ENCODE measurements at places on chromosomes 3 and 15.

- DNase-seq: no peak
Measured at GRCh38 chr15:33045066-33045810, 149.3 kb downstream of the FMN1 start.

GRCh38 chr3:125221831-125222230 is 9.3 kb upstream of the SLC12A8 start:
- no peak for DNase-seq

- no peak for DNase-seq
Measured at GRCh38 chr15:59794229-59794886, 105.2 kb upstream of the BNIP2 start.

- no peak for DNase-seq
Measured at GRCh38 chr15:70526221-70526973, 237.0 kb downstream of the UACA start.

- no peak for DNase-seq
Measured at GRCh38 chr3:150216041-150216811, 191.9 kb upstream of the TSC22D2 start.

GRCh38 chr15:52579852-52580251 is 11.0 kb upstream of the ARPP19 start:
- DNase-seq: no peak

DNA sequence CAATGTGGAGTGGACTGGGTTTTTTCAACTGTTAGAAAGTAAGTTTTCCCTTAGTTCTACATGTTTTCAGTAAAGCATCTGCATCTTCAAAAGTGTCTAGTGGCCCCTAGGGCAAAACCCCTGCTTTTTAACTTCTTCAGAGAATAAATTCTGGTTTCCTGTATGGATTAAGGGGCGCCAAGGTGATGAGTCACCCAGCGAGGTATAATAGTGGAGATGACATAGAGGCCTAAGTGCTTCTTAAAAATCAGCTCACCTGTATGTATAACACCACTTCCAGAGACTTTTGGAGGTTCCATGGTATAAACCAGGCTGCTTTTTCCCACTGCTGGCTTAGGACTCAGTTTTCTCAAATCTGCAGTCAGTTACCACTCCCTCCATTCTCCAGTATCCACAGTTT is 68.9 kb downstream of the SYN2 start:
- no peak for DNase-seq

DNA sequence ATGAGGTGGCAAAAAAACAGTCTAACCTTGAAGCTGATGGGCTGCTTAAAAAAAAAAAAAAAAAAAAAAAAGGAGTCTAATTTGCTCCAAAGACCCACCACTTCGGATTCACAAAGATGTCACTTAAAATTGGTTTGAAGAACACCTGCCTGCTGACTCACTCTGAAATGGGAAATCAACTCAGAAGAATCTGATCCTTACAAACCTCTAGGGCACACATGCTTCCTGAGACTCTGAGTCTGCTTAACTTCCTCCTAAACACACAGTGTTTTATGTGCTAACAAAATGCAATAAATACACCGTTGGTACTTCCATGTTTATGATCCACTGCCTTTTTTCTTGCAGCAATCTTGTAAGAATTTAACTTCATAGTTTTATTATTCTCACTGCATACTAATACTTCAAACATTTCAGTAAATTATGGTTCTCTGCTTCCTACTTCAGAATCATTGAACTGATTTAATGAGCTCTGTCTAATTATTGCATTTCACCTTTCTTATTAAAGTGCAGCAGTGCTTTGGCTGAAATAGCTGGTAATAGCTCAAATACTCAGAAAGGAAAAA is 73.0 kb upstream of the FRMD4B start:
- DNase-seq: no peak

DNA sequence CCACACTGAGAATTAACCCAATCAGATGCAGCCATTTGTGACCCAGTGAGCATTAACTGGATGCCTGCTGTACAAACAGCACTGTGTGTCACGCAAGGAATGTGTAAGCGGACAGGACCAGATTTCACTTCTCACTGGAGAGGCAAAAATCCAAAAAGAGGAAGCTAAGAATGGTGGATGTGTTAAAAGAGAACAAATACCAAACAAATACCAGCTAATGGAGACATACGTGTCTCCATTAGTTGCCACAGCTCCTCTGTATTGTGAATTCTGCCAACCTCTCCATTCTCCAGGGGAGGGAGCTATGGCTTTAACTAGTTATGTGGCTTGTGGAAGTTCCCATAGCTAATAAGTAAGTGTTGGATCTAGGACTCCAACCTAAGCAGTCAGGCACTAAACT is 2.6 kb downstream of the LTF start:
- no peak for DNase-seq

- no peak for DNase-seq
Measured at GRCh38 chr3:152176998-152177397, 91.7 kb upstream of the MBNL1 start.

DNA sequence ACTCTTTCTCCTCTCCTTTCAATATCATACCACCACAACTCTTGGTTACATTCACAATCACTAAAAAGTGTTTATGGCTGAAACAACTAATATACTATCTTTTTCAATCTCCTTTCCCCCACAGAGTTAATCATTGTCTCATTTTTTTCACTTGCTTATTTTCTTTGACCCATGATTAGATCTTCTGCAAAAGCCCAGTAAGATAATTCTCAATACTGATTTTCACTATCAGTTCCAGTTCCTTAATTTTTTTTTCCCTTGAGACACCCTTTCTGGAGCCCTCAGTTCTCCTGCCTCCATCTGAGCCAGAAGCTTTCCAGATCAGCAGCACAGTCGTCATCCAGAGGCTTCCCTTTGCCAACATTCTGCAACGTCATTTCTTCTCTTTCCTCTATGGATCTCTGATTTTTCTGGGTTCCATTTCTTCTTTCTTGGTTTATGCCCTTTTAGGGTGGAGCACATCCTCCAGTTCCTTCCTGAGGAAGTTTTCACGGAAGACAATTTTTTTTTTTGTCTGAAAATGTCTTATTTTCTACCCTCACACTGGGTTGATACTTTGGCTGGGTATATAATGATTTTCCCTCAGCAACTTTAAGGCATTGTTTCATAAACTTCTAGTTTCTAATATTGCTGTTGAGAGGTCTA is 88.7 kb upstream of the C15orf39 start:
- no peak for DNase-seq

DNA sequence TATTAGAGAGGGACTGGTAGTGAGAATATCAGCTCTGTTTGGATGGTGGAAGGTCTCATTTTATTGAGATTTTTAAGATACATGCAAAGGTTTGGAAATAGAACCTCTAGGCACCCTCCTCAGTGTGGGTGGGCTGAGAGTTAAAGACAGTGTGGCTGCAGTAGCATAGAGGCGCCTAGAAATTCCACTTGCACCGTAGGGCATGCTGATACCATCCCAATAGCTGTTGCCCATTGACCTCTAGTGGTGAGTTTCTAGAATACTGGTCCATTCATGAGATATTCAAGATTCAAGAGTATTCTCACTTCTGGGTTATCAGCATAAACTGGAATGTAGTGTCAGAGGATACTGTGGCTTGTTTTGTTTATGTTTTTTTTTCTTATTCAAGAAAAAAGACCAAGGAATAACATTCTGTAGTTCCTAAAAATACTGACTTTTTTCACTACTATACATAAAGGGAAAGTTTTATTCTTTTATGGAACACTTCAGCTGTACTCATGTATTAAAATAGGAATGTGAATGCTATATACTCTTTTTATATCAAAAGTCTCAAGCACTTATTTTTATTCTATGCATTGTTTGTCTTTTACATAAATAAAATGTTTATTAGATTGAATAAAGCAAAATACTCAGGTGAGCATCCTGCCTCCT is 87.2 kb downstream of the TGFBR2 start:
- DNase-seq: peak; percentile 9

DNA sequence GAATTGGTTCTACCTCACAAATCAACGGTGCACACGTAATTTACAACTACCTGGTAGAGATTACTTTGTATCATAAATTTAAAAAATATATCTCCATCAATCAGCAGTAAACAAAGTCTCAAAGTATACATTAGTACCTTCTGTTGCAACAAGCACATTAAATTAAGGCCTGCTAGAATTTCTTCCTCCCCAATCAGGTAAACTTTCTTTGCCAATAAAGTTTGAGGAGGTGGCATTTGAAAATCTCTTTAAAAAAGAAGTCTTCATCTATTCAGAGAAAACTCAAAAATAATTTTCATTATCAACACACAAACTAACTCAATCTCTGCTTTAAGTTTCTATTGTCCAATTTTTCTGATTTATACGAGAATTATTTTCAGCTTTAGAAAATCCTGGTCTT is 4.4 kb downstream of the CCNL1 start:
- no peak for DNase-seq

GRCh38 chr3:195204360-195205163 is 66.4 kb downstream of the XXYLT1 start:
- DNase-seq: no peak

DNA sequence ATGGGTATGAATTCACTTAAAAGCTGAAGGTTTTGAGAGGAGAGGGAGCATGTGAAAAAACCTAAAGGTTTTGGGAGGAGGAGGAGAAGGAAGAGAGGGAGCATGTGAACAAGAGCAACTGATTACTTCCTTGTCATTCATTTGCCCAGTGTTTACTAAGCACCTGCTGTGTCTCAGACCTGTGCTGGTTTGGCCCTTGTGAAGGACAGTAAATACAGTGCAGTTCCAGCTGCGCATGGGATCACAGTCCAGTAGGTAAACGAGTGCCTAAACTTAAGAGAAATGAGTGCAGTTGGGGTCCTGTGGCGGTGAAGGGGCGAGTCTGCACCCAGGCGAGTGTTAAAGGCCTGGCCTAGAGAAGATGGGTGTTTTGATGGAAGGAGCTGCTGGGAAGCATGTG is 38.6 kb downstream of the IGF1R start:
- no peak for DNase-seq

GRCh38 chr3:55605443-55606236 is 118.5 kb upstream of the WNT5A start:
- DNase-seq: no peak

DNA sequence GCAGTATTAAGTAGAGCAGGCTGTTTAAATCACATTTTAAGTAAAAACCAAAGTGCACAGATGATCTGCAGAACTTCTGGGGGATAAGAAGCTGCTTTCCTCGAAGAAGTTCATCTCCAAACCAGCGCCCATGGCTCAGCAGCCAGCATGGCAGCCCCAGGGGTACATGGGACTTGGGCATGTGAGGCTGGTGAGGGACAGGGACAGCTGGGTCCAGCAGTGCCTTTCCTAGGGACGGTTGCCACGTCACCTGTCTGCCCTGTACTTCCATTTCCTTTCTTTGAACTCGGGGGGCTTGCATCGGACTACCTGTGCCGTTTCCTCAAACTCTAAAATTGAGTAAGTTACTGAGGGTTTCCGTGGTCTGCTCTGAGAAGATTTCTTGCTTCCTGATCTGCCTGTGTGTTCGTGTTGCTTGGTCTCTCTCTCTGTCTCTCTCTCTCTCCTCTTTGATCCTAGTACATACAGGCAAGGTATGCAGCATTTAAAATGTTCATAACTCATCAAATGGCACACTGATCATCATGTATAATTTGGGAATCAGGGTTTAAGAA is 67.6 kb downstream of the IGF1R start:
- DNase-seq: no peak

DNA sequence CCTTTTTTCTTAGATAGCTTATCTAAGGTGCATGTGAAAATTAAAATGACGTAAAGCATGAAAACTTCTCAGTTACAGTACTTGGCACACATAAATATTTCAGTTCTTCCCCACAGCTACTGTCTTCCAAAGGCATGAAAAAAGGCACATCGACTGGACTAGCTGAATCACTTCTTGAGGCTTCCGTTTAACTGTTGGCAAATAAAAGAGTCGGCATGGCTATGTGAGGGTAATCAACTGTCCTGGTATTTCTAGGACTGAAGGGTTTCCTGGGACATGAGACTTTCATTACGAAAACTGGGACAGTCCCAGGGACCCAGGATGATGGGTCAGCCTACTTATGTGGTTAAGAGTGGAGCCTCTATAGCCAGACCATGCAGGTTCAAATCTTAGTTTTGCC is 168.2 kb downstream of the TPRG1 start:
- no peak for DNase-seq

- DNase-seq: no peak
Measured at GRCh38 chr3:111823341-111823855, 35.7 kb upstream of the PHLDB2 start.

DNA sequence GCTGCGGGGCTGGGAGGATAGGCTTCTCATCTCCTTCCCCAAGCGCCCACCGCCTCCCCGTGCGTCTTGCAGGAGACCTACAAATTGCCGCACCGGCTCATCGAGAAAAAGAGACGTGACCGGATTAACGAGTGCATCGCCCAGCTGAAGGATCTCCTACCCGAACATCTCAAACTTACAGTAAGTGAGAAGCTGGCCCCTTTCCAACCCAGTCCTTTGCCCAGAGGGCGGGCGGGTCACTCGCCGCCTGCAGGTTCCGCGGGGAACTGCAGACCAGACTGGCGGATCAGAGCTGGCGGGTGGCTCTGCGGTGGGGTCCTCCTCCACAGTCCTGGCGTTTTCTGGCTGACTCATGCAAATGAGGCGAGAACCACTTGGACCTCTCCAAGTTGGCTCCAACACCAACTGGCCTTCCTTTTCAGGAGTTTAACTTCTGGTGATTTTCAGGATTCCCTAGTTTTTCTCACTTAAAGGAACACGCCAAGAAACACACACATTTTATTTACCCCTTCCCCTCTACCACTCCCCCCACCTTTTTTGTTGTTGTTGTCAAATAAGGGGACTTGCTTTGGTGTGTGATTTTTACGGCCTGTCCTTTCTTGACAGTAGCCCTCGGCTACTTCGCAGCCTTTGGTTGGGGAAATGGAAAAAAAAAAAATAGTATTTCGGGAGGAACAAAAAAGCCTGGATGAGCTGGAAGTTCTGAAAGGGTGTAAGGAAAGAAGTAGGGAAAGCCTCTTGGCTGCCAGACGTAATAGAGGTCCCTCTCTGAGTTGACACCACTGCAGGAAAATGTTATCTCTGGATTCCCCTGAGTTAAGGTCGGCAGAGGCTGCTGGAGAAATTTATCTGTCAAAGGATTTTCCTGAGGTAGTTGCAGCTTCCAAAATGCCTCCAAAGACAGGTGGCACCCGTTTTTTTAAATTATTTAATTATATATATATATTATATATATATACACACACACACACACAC is 1.3 kb downstream of the BHLHE40 start:
- DNase-seq: peak; percentile 79

DNA sequence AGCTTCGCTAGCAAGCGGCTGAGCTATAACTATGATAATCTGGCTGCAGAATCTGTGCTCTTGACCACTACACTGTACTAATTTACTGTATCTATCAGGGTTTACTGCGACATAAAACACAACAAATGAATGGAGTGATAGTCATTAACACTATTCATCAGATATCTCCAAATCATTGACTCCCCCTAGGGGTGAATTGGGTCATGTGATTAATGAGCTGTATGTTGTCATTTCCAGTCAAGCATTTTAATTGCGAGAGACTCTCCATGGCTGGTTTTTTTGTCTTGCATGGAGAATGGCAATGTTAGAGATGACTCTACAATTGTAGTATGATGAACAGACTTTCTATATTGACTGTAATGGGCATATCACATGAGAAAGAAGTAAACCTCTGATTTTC is 10.5 kb upstream of the TM4SF18 start:
- no peak for DNase-seq
